ENCODE measurements at places on chromosomes 12 and 14.

GRCh38 chr12:52274521-52275120 is at the start of gene KRT86:
Gene KRT86, plus strand, starts transcription at chr12:52274645. Its CDS starts 27,272 bp downstream, at chr12:52301917.
- no peak for DNase-seq

- no peak for DNase-seq
Observed at GRCh38 chr14:101977311-101978071, 13.1 kb downstream of the DYNC1H1 start.

- no peak for DNase-seq
Observed at GRCh38 chr14:52012635-52013034, 23.3 kb downstream of the RTRAF start.

DNA sequence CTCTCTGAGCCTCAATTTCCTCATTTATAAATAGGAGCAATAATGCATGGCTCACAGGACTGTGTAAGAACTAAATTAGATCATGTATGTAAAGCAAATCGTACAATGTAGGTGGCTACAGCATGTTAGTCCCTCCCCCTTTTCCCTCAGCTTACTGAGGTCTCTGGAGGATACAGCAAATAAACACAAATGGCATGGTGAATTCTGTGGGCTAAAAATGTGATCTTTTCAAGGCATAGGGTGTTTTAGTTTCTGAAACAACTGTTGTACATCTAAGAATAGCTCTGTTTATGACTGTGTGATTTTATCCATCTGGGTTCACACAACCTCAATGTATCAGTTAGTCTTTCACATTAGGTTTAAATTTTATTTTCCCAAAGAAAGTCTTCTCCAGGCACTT is 121.2 kb upstream of the PLEKHG7 start:
- DNase-seq = no peak

GRCh38 chr12:104637604-104638003 is 180.9 kb downstream of the CHST11 start:
- DNase-seq = no peak

DNA sequence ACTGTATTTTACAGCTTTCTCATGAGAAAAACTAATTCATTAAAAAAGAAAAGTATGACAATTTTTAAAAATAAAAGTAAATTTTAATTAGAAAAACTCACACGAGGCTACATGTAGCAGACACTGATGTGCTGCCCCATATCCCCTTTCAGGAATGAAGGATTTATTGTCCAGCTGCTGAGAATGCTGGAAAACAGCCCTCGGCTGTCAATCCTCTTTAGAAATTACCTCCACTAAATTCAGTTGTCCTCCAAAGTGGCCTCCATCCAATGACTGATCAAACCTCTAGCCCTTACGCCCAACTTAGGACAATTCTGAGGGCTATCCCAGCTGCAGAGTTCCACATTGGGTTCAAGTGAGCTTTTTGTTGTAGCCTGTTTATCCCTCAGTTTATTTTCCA is 29.8 kb upstream of the AP4S1 start:
- DNase-seq = no peak
